Lung (tissue), 17 donors: ENCODE measurements at places on chromosomes 2 and 18.

DNA sequence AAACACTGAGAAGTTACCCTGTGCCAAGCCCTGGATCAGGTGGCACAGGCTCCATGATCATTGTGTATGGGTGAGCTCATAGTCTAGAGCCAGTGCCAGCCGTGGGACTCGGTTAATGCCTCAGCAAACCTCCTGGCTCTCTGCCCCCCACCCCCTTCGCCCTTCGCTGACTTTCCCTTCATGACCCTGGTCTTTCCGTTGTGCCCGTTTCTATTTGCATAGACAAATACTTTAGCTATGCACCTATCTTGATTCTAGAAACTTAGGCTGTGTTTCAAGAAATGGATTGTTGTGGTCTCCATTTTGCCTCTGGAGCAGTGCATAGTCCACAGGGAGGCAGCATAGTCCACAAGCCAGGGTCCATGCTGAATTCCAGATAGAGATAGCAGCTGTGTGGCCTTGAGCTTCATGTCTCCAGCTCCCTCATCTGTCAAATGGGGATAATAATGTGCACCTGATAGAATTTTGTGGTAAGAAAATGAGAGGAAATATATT is 44.8 kb upstream of the KDM3A start:
- DNase-seq: no peak

DNA sequence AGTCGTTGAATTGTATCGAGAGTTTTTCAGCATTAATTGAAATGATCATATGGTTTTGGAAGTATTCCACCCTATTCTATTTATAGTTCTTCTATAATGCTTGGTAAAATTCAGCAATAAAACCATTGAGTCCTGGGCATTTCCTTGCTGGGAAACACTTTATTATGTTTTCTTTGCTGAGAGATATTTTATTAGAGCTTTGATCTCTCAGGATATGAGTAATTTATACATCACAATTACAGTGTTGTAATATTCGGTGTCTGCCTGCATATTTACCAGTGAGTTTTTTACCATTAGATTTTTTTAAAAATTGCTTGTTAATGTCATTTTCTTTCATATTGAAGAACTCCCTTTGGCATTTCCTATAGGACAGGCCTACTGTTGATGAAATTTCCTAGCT is 402.7 kb upstream of the FSIP2 start:
- no peak for DNase-seq

DNA sequence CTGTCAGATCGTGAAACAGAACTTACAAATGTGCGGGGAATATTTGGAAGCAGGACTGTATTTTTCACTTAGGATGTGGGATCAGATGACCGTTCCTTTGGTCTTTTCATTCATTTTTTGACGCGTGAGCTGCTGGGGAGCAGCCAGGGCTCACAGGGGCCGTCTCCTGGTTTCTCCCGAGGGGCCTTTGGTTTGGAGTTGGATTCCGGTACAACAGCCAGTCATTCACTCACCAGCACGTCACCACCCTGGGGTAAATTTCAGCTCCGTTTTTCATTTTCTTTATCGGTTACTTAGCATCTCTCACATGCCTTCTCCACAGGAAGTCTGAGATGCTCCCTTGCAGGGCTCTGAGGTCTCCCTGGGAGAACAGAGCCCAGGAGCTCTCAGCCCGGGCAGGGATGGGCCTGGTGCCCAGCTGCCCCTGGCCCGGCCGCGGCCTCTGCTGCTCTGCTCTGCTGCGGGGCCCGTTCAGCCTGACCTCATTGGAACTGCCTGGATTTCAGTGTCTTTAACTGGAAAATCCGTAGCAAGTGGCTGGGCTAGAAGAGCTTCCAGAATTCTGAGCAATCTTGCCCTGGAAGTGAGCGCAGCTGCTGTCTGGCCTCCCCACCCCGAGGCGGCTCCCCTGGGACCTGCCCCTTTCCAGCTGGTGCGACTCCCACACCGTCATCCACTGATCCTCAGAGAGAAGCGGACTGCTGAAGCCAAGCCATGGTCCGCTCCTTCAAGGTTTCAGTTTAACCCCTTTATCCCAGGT is 335.6 kb downstream of the EIPR1 start:
- no peak for DNase-seq

DNA sequence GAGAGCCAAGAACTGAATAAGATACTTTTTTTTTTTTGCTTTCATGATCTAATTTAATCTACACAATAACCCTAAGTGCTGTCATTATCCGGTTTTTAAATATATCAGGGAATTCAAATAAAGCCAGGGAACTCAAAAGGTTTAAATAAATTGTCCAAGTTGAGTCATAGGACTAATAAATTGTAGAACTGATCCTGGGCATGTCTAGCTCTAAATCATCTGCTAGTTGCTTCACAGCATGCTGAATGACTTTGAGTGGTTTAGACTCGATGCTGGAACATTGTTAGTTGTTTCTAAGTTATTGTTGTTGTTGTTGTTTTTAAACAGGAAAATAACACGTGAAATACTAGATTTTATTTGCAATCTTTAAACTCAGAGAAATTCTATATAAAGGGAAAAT is 147.2 kb upstream of the HNMT start:
- DNase-seq: no peak

DNA sequence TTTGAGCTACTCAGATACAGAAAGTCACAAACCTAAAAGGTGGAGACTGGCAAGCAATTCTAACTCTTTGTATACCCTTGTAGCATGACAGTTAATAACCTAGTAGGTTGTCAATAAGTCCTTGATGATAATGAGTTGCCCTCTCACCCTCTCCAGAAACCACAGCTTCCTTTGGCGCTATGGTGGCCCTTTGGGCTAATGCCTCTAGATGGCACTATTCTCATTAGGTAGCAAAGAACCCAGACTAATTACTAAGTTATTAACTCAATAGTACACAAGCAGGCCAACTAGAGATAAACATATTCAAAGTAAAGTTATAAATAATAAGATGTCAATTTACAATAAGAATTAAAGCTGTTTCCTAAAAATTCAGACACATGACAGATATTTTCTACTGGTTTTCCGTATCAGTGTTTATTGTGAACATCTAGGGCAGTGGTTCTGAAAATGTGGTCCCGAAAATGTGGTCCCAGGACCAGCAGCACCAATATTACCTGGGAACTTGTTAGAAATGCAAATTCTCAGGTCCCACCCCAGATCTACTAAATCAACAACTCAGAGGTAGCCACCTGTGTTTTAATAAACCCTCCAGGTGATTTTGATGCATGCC is 41.1 kb downstream of the LDAH start:
- DNase-seq: no peak

GRCh38 chr2:56248965-56249742 is 65.4 kb downstream of the CCDC85A start:
- no peak for DNase-seq

DNA sequence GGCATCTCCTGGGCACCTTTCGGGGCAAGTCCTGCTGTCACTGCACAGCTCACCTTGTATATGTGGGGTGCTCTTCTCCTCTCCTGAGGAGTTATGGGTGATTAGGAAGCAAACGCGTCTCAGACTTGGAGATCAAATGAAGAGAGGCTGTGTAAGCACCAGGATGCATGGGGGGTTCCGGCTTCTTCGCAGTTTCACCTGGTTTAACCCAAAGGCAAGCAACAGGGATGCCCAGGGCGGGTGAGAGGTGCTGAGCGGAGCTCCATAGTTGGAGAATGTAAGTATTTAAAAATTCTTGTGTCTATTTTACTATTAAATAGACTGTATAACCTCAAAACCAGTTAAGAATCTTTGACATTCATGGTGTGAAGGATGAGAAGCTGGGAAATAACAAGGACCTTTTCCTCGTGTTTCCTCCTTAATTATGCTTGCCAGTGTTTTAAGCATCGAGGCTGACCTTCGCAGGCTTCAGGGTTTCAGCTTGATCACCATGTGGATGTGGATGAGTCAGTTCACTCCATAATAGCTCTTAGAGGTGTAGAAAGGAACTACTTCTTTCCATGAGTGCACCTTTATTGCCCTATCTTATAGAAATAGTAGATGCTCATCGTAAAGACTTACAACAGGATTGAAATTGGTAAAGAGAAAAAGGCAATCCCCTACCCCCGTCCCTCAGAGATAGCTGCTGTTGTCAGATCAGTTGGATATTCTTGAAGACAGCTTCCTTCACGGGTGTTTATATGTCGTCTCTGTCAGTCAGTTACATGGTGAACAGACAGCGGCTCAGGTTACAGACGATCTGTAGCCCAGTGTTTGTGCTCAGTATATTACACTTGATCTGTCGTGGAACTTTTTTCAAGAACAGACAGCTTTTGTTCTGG is 201.1 kb downstream of the AGAP1 start:
- no peak for DNase-seq

- no peak for DNase-seq
Observed at GRCh38 chr2:69131983-69132675, 119.2 kb downstream of the ANTXR1 start.

- no peak for DNase-seq
Observed at GRCh38 chr2:121298476-121298875, 13.5 kb upstream of the TFCP2L1 start.

GRCh38 chr2:126568734-126569133 is 87.2 kb upstream of the GYPC start:
- no peak for DNase-seq

GRCh38 chr2:221064880-221065279 is 507.2 kb downstream of the EPHA4 start:
- no peak for DNase-seq

DNA sequence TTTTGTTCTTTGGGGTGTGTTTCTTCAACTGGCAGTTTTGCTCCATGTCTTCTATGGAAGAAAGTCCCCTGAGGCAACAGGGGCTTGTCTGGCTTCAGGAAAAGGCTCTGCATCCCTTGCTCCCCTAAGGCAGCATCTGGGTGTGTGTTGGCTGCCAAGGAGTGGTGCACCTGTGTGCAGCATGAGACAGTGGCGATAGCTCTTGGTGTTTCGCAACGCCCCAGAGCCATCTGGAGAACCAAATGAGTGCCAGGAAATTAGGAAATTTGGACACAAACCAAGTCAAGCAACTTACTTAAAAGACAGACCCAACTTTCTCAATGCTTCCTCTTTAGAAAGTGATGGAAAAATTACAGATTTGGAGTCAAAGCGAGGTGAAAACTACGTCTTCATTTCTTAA is 1044.4 kb upstream of the CNTNAP5 start:
- peak; percentile 62 for DNase-seq

- DNase-seq: peak; percentile 54
Observed at GRCh38 chr2:71466301-71467179, 13.2 kb downstream of the DYSF start.

- DNase-seq: no peak
Observed at GRCh38 chr2:119283873-119284331, 60.3 kb downstream of the STEAP3 start.

- no peak for DNase-seq
Observed at GRCh38 chr2:63399156-63399555, 189.1 kb downstream of the WDPCP start.

DNA sequence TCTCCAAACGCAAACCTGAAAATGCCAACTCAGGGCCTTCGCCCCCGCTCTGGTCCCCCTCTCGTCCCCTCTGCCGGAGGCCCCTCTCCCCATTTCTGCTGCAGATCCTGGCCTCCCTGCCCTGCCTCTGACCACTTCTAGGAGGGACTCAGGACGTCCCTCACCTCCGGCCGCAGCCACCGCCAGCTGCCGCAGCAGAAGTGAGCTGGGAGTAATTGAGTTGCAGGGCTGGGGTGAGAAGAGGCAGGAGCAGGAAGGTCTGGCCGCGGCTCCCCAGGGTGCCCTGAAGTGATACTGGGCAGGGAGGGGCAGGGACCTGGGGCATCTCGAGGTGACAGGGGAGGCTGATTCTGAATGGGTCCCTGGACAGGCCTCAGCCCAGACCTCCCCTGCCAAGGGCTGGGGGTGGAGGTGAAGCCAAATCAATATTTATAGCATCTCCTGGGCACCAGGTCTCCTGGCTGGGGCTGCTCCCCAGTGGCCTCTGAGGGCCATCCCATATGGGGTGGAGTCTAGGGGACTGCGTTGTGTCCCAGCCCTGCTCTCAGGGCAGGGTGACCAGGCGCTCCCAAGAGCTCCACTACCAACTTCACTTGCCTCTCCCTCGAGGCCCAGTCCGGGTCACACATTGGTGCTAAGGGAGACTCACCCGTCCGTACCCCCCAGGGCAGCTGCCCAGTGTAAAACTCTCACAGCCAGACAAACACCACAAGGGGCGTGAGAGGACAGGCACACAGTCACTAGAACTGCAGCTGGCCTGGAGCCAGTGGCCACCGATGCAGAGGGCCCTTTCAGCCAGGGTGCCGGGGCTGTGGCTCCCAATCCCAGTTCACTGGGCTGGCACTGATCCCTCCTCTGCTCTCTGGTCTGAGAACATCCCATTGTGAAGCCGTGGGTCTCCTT is 33.0 kb downstream of the KCNIP3 start:
- DNase-seq: no peak

DNA sequence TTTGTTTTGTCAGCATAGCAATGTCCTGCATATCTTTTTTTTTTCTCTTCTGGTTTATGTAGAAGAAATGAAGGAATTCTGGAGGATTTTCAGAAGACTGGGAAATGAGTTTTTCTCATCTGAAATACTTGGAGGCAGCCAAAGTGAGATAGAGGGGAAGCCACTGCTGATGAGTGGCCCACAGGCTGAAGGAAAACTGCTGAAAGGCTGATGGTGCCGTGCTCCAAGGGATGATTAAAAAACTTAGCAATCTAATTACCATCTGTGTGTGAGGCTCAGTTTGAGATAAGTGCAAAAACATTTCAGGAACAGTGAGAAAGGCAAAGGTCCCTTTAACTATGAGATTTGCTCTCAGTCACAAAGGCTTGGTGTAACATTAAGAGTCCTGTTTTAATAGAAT is 98.5 kb downstream of the EVA1A start:
- DNase-seq: peak; percentile 43

GRCh38 chr2:190678444-190679162 is 29.7 kb downstream of the NAB1 start:
- no peak for DNase-seq

DNA sequence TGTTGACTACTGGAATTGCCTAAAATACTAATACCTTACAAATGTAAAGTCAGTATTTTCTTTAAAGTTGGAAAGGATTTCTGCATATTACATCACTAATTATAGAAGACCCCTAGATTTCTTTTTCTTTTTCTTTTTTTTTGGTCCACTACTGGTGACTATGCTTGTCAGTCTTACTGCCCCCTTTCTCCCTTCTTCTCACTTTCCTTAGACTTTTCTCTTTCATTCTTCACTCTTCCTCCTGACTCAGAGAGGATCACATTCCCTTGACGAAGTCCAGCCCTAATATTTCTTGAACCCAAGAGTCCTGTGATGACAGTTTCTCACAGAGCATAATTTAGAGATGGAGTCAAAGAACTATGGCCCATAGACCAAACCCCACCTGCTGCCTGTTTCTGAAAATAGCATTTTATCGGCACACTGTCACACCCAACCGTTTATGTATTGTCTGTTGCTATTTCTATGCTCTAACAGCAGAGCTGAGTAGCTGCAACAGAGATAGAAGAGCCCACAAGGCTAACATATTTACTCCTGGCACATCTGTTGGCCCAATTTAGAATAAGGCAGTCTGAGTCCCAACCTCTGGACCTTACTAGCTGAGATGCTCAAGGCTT is 40.6 kb upstream of the RIOK3 start:
- no peak for DNase-seq
